ENCODE measurements at places on chromosomes 4 and X.

DNA sequence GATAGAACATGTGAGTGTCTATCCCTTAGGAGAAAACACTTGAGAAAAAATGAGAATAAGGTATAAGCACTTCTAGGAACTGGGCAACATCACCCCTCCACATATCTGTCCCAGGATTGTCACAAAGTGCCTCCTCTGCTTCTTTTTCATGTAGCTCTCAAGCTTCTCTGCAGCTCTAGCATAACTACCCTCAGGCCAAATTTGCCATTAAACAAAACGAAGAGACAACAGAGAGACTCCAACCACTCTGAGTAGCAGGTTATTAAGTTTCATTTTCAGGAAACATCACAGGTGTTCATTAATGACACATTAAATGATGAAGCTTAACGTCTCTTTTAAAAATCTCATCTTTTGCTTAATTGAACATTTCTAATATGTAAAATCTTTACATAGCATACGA is 580.0 kb downstream of the GALNTL6 start:
- DNase-seq: no peak

DNA sequence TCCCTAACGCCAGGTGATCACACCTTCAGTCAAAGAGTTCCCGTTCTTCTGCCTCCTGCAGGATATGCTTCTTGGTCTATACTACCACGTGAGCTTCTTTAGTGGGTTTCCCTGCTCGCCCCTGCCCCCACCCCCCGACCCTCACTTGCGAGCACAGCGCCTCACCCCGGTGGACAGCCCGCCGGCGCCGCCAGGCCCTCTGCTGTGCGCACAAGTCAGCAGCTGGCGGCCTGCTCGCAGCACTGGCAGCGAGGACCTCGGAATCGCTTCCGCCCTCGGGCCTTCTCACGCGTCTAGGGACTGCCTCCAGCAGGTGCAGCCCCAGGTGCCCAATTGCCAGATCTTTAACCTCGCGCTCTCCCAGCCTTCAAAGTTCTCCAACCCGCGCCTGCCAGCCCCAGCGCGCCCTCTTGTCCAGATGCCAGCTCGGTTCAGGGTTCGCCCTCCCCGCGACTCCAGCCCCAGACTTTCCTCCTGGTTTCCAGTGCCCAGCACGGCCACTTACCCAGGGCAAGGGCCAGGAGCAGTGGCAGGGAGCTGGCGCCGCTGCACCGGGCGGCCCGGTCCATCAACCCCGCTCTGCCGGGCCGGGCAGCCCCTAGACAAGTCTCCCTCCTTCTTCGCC is 454 bp downstream of the BTC start:
- no peak for DNase-seq

GRCh38 chr4:75042601-75043208 is 109.8 kb downstream of the PARM1 start:
- no peak for DNase-seq

DNA sequence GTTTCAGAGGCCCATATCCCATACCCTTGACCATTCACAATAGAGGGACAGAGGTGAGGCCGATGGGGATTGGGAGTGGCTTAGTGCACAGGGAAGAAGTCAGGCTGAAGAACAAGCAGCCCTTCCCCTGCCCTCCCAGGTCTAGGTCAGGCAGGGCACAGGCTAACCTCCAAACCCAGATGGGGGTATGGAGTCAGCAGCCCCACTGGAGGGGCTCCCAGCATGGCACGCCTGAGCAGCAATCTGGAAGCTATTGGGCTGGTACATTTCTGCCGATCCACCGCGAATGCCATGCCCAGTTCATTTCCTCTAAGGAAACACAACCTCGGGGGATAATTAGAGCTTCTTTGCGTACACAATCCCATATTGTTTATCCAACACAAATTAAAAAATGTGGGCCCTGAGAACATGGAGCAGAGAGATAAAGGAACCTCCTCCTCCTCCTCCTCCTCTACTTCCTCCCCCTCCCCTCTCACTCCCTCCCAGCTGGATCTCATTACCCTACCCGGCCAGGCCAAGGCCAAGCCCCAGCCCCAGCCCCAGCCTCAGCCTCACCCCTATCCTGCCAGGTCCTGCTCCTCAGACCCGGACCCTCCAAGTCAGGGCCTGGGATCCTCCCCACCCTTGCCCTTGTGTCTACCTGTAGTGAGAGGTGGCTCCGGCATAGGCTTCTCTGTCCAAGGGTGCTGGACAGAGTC is 83.0 kb downstream of the PJA1 start:
- DNase-seq: no peak

- DNase-seq: no peak
These were observed 19.1 kb downstream of the GEMIN8 start for GRCh38 chrX:14010566-14010965.

GRCh38 chrX:34382416-34382815 is 250.3 kb upstream of the FAM47A start:
- no peak for DNase-seq

GRCh38 chr4:37719021-37719420 is 32.8 kb upstream of the RELL1 start:
- DNase-seq: no peak

GRCh38 chrX:18410038-18410437 is 15.4 kb upstream of the CDKL5 start:
- no peak for DNase-seq

GRCh38 chr4:145587088-145587754 is 32.0 kb upstream of the MMAA start:
- DNase-seq: no peak

DNA sequence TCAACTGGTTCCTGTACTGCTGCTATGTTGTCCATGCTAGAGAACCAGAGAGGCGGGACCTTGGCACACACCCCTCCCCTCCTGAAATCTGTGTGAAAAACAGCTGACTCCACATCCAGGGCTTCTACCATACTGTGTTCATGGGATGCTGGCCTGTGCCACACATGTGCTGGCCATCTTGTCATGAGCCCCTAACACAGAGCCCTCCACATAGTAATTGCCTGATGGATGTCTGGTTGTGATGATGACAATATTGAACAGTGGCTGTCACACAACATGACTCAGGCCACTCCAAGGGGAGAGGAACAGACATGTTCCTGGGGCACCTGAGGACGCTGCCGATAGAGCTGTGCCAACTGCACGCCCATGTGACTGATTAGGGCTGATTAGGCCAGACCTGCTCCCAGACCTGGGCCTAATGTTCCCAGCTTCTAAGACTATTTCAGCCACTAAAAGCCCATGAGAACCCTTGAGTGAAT is 13.1 kb downstream of the SLC25A5 start:
- no peak for DNase-seq

- no peak for DNase-seq
These were observed 24.4 kb downstream of the LCORL start for GRCh38 chr4:17997129-17997528.

DNA sequence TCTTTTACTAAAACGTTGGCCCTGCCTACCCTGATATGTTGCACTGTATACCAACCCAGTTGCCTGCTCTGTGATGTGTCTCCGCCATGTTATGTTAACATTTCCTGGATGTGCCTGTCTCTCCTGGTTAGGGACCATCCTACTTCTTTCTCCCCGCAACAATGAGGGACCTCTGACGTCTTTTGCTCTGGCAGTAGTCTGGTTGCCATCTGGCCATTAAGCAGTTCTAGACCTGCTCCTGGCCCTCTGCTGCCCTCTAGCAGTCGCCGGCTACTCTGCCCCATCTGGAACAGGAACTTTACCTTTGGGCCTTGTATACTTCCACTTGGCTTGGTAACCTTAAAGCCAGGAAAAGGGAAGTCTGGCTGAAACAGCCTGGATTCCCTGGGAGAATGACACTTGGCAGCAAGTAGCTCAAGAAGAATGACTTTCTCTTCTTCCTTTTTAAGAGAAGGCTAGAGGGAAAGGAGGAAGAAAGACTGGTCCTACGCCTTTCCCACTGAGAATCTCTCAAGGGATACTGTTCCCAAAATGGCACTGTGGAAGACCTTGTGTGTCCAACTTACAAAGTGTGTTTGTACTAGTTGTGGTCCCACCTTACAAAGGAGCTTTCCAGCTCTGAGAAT is 63.5 kb downstream of the GPC3 start:
- DNase-seq: peak; percentile 44

- no peak for DNase-seq
These were observed 95.5 kb downstream of the ZNF827 start for GRCh38 chr4:145843148-145843547.

GRCh38 chr4:76585272-76585671 is 150.2 kb downstream of the SHROOM3 start:
- DNase-seq: no peak

DNA sequence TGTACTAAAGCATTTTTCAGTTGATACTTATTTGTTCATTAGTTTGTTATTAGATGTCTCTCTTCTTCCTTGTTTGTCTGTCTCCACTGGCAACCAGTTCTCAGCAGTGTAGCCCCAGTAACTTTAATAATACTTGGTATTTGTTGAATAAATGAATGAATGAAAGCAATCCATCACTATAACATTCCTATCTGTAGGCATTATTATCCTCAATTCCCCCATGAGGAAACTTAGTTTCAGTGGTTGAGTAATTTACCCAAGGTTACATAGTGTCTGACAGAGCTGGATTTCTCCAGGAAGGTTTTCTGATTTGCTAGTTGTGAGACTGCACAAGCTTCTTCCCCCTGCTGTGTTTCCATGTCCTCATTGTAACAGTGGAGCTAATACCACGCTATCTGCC is 27.8 kb upstream of the MAOB start:
- DNase-seq: no peak

GRCh38 chr4:123784626-123785025 is 388.0 kb downstream of the SPRY1 start:
- DNase-seq: no peak

- DNase-seq: no peak
These were observed 79.4 kb upstream of the HELT start for GRCh38 chr4:184938871-184939270.

DNA sequence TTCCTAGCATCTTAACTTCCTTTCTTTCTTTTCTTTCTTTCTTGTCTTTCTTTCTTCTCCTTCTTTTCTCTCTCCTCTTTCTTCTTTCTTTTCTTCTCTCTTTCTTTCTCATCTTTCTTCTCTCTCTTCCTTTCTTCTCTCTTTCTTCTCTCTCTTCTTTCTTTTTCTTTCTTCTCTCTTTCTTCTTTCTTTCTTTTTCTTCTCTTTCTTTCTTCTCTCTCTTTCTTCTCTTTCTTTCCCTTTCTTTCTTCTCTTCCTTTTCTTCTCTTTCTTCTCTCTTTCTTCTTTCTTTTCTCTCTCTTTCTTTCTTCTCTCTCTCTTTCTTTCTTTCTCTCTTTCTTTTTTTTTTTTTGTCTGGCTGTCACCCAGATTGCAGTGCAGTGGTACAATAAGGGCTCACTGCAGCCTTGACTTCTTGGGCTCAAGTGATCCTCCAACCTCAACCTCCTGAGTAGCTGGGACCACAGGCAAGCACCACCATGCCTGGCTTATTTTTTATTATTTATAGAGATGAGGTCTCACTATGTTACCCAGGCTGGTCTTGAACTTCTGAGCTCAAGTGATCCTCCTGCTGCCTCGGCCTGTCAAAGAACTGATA is 17.5 kb downstream of the NMU start:
- DNase-seq: no peak

DNA sequence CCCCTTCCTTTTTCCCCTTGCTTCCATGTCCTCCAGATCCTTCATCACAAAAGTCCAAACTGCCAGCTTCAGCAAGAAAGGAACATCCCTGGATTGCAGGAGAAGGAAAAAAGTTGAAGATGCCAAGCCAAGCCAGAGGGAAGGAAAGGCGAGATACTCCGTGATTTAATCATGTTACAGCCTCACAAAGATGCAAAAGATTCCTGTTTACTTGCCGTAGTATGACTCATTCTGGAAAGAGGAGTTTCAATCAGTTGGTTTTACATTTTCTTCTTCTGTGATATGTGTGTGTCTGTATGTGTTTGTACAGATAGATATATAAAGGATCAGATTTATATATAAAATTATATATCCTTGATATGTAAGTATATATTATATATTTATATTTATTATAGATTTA is 69.3 kb downstream of the BTC start:
- DNase-seq: no peak

GRCh38 chrX:155179346-155179997 is 36.8 kb upstream of the VBP1 start:
- no peak for DNase-seq

GRCh38 chrX:35023683-35024082 is 81.1 kb downstream of the FAM47B start:
- DNase-seq: no peak

DNA sequence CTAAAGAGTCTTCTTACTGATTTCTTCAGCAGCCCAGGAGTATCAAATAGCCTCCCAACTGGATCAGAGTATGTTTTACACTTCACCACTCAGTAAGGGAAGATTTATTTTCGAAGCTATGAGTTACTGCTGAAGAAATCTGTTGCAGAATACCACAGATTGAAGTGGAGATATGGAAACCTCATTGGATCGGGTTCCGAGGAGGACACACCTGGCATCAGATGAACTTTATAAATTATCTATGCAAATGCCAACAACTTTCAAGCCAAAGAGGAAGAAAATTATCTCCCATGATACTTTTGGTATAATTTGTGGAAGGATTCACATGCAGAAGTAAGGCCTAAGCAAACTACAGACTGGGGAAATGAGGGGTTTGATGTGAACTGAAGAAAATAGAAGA is 515.9 kb upstream of the NDST4 start:
- DNase-seq: no peak

- no peak for DNase-seq
These were observed 493.9 kb downstream of the TMA16 start for GRCh38 chr4:163988391-163988790.

DNA sequence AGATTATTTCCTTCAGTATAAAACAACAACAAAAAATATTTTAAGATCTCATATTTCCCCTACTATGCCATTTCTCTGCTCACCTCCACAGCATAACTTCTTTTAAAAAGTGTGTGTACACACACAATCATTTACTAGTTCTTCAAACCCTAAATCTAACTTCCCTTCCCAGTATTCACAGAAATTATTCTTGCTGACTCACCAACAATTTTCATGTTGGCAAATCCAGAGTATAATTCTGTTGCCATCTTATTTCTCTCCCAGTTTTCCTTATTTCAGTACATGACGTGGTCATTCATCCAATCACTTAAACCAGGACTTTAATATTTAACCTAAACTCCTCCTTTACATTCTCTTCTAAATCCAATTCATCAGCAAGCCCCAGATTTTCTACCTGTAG is 11.4 kb upstream of the RAP1GDS1 start:
- no peak for DNase-seq
